ENCODE measurements at places on chromosomes 5 and 9.

DNA sequence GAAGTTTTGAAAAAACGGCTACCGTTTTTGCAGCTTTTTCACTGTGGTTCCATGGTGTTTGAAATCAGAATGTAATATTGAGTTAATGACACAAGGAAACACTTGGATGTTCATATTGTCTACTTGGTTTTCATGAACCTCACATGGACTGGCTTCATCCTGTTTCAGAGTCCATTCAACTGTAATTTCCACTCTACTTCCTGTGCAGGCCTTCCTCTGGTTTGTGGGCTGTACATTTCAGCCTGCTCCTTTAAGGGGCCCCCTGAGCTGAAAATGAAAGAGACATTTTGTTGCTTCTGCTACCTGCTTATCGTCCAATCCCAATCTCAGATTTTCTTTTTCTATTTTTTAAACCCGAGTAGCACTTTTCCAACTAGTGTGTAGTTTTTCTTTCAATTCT, 41.8 kb upstream of the CDKN2B start:
- DNase-seq, result no peak

DNA sequence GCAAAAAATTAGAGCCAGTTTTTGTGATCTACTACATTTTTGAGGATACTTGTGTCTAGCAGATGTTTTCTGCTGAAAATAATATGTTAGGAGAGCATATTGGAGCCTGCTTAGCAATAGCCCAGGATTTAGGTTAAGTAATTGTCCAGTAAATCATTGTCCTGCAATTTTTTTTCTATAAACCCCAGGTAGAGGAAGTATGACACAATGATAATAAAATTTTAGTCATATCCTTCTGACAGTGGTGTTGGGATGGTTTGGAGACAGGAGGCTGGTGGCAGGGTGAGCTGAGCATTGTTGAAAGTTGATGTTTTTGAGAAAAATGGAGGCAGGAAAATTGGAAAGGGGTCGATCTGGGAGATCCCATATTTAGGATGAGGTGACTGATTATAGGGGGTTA, 3.5 kb downstream of the SNCAIP start:
- no peak for DNase-seq

- DNase-seq, result peak; percentile 37
These were observed 350.4 kb downstream of the PDE4D start for GRCh38 chr5:59542851-59543820.

- no peak for DNase-seq
These were observed 82.6 kb downstream of the DOCK2 start for GRCh38 chr5:169719360-169720314.

- DNase-seq, result no peak
These were observed 106.5 kb upstream of the PRRC1 start for GRCh38 chr5:127410959-127411358.

GRCh38 chr5:29042152-29042551, 2003.8 kb upstream of the CDH9 start:
- DNase-seq, result no peak

DNA sequence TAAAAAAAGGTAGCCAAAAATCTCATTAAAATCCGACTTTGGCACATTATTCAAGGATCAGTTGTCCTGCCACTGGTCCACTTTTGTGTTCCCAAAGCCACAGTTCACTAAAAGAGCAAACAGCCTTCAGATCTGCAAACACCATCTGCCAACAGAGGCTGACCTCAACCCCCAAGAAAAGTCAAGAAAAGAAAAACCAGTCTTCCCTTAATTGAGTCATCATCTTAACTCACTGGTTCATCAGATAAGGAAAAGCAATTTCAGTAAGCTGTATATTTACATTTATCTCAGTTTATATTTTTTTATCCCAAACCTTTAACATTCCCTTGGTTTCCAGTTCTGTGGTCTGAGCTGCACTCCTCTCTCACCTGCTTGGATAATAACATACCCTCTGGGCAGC, 21.2 kb downstream of the RASEF start:
- no peak for DNase-seq

GRCh38 chr5:22596404-22596970, 256.7 kb downstream of the CDH12 start:
- no peak for DNase-seq

GRCh38 chr5:55364537-55365055, 56.8 kb downstream of the MTREX start:
- DNase-seq, result no peak

GRCh38 chr5:66615136-66615535, 18.9 kb downstream of the MAST4 start:
- DNase-seq, result no peak

DNA sequence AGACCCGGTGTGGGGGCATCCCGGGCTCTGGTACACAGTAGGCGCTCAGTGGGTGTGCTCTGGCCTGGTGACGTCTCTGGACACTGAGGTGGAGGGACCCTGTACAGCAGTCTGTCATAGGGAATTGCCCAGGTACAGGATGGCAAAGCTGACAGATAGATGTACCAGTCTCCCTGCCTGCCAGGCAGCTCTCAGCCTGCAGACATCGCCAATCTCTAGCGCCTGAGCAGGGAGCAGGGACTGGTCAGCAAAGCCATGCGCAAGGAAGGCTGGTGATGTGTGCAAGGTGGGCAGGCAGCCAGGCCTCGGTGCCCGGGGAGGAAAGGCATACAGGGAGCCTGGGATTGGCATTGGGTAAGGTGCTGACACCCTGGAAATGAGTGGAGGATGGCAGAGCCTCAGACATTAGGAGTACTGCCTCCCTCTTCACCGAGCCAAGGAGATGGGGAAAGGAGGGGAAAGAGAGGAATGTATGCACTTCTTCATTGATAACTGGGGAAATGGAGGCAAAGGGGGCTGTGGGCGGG, 33.9 kb upstream of the BRD3 start:
- no peak for DNase-seq

GRCh38 chr5:115599924-115600323, 2.4 kb downstream of the TICAM2 start:
- DNase-seq, result no peak

DNA sequence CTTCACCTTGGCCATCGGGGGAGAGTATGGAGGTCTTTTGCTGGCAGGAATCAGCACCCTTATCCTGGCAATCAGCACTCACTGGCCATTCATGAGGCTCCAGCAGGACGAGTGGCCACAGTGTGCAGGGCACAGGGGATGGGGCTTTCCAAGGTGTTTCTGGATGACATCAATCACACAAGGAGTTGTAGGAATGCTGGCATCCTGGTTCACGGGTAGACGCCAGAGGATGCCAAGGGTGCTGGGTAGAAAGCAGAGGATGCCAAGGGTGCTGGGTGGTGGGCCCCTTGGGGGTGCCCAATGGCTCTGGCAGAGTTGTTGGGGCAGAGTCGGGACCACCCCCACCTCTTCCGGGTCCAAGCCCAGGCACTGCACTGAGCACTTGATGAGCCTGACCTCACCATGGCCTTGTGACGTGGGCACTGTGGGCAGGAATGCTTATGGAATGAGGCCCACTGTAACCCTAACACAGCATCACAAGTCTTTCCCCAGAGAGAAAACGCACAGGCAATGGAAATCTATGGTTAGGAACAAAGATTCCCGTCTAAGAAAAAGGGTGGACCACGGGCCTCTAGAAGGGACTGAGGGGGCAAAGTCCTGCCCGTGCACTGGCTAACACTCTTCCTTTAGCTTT, 29.1 kb downstream of the CEL start:
- DNase-seq, result no peak

DNA sequence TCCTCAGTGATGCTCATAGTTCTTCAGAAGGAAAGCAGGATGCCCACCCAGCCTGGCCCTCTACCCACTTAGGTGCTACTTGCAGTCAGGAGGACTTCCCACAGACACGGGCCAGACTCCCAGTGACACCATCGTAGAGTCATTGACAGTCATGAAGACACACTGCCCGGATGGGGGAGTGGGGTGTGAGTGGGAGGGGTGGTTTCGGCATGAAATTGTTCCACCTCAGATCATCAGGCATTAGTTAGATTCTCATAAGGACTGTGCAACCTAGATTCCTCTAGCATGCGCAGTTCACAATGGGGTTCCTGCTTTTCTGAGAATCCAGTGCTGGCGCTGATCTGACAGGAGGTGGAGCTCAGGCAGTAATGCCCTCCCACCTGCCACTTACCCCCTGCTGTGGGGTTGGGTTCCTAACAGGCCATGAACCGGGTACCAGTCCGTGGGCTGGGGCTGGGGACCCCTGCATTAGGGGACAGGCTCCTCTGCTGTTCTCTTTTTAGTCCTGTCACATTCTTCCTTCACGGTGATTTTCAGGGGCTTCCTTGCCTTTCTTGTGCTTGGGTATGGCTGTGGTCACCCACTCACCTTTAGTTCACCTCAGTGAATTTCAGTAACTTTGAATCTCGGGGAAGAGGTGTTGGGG, 88.2 kb upstream of the ANKRD55 start:
- DNase-seq, result no peak

GRCh38 chr5:82100303-82101077, 128.7 kb downstream of the ATG10 start:
- DNase-seq, result no peak

DNA sequence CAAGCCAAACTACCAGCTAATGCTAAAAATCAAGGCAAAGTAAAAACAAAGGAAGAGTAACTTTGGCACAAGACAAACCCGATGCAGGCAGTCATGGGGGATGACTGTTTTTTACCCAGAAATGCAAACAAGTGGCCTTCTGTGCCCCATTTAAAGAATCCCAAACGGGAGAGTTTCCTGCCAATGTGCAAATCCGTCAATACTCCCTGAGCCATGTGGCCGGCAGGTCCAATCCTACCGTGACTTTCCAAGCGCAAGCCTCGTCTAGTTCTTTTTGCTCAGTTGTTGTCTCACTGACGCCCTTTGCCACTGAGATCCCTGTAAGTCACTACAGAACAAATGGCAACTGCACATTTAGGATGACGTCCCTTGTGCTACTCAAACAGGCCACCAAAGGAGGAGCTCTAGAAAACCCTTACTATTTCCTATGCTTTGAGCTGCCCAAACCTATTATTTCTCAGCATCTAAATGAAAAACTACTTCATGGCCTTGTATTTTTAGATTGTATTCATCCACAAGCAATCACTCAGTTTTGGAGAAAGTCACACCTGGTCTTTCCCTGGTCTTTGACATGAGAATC, 43.4 kb downstream of the OTULIN start:
- DNase-seq, result no peak

DNA sequence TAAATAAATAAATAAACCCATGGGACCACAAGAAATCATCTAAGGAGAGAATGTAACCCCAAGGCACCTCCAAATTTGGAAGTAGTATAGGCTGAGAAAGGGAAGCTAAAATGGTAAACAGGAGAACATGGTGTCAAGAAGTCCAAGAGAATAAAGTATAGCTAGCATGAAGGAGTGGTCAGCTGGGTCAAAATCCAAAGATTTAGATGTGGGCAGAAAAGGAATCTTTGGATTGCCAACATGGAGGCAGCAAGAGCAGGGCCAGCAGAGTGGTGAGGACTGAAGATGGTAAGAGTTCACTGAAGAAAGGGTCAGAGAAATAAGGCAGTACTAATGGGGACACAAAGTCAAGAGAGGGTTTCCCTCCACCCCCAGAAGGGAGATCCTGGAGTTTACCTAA, 53.0 kb downstream of the TSSK1B start:
- no peak for DNase-seq

DNA sequence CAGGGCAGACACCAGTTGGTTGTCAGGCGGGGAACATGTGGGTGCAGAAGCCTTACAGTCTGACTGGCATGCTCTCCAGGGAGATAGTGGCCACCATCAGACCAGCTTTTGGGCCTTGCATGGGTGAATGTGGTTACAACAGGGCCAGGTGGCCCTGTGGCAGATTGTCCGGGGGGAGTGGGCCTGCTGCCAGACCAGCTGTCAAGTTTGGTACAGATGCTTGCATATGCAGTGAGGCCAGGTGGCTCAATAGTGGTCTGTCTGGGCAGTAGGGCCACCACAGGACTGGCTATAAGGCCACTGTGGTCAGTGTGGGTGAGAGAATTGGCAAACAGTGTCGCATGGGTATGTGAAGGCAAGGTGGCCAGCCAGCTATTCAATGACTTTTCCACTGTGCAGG, 148.7 kb downstream of the FAM174A start:
- no peak for DNase-seq

DNA sequence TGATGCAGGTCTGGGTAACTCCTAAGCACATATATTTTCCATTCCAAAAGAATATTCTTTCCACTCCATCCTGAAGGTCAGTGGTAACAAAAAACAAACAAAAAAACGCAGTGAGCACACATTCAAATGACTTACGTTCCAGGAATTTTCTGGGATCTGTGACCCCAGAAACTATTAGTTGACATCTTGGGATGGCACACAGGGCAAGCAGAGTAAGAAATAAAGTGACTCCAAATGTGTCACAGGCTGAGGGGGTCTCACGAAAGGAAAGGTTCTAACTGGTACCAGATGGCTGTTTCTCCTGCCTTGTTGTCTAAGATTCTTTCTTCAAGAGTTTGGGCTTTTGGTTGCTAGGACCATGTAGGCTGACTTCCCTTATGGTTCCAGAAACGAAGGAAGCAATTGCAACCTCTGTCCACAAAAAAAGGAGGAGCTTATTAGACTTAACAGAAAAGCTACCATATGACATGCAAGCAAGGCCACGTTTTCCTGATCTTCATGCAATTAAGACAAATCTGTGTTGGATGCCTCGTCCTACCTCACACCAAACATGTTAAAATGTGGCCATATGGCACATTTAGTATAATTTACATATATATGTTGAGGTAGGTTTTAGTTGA, 32.7 kb downstream of the PTGS1 start:
- no peak for DNase-seq

DNA sequence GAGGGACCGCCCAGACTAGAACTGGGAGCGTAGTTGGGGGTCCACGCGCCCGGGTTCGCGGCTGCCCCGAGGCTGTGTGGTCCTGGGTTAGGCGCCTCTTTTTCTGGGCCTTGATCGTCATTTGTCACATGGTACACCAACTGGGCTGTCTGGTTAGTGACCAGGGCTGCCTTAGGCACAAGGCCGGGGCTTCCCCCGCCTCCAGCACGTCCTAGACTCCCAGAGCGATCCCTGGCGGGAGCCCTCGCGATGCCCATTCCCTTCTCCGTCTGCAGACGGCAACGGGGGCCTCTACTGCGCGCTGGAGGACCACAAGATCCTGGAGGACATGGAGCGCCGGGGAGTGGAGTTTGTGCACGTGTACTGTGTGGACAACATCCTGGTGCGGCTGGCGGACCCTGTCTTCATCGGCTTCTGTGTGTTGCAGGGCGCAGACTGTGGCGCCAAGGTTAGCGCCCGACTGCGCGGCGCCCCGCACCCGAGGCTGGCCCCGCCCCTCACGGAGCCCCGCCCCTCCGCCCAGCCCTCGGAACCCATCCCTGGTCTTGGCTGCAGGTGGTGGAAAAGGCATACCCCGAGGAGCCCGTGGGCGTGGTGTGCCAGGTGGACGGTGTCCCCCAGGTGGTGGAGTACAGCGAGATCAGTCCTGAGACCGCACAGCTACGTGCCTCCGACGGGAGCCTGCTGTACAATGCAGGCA, 1.5 kb downstream of the UAP1L1 start:
- no peak for DNase-seq

Measured in smooth muscle cell of the brain vasculature (primary cell).